NCI-H2029 treated with DMSO at 0.1 percent for 48 hours (cell line): ENCODE measurements at places on chromosomes 7 and 10.

DNA sequence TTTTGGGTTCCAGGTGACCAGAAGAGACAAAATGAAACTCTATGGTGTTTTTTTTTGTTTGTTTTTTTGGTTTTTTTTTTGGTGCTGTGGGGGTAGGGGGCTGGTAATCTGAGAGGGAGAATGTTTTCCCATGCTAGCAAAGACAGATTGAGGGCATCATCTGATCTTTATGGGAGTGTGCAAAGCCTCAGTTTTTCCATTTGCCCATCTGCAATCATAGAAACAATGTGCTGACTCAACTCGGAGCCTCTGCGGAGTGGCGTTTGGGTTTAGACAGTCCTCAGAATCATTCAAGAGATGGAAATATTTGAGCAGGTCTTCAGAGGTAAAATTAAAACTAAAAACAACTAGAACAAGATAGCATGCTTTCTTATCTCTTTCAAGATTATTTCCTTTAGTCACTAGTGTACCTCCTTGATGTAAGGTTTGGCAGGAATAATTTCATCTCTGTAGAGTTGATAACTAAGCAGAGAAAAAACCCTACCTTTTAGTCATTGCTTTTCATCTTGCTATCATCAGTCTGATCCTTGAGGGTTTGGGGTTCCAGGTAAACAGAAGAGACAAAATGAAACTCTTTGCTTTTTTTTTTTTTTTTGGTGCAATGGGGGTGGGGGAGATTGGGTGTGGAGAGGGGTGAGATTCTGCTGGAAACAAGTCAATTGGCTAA, 18.0 kb downstream of the CNNM2 start:
- DNase-seq, result no peak

DNA sequence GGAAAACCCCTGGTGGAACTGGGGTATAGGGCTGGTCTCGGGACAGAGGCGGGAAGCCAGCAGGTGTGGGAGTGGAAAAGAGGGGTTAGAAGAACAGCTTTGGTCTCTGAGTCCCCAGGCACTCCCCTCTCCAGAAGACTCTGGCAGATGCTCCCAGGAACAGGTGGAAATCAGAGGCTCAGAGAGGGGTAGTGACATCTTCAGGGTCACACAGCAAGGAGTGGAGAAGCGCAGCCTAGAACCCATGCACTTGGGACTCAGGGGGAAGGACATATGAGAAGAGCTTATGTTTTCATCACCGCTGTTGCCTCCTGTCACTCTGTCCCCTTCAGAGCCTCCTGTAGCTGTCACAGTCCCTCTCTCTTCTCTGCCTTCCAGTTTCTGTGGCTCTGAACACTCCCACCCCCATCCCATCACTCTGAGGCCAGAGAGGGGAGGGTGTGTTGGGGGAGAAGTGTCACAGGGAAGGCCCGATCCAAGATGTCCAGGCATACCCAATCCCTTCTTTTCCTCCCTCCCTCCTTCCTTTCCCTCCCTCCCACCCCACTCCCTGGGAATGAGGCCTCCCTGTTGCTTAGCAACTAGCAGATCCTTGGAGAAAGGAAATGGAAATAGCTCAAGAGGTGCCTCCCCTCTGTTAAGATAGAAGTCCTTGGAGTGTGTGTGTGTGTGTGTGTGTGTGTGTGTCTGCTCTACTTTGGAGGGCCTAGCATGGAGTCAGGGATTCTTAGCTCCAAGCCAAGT, 32.0 kb downstream of the SRRM3 start:
- DNase-seq, result no peak

DNA sequence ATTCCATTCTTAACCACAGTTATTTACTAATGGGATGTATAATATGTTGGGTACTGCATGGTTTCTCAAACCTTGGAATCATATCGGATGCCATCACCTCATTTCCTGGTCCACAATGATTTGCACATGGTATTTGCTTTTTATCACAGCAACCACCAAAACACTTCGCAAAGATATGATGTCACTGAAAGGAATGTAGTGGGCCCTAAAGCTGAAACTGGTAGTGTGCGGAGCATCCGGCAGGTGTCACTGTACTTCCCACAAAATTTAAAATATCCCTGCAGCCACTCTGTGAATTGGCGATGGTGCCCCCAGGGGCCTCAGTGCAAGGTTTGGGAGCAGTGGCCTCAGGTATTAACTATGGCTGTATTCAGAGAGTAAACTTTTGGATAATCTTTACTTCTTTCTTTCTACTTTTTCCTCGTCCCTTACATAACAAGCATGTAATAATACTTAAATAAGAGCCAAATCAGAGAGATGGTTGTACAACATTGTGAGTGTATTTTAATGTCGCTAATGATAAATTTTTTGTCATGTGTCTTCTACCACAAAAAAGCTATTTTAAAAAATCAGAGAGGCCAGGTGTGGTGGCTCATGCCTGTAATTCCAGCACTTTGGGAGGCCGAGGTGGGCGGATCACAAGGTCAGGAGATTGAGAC, 66.2 kb downstream of the FAM241B start:
- DNase-seq, result no peak

- no peak for DNase-seq
These were observed 606.6 kb upstream of the LRRN3 start for GRCh38 chr7:110484356-110484755.

- DNase-seq, result no peak
These were observed 89.4 kb downstream of the CYTH3 start for GRCh38 chr7:6182993-6183392.

GRCh38 chr7:90270431-90271178, 25.6 kb downstream of the CFAP69 start:
- no peak for DNase-seq

- no peak for DNase-seq
These were observed 858 bp downstream of the COPS6 start for GRCh38 chr7:100089458-100090196.

DNA sequence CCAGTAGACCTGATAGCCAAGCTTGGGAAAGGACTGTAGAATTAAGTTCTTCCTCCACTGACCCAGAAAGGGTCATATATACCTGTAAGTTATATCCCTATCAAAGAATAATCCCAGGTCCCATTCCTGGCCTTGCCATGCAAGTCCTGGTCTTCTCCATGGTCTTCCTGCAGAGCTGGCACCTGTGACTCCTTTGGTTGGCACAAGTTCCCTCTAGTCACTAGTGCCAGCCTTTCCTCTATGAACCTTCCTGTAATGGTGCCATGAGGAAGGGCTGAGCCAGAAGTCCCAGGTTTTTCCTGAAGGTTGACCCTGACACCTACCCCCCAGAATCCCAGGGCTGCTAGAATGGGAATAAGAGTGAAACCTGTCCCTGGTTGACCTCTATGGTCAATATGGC, 54.1 kb upstream of the UNC5B start:
- DNase-seq, result no peak

- no peak for DNase-seq
These were observed 615.9 kb upstream of the FOXK1 start for GRCh38 chr7:4066206-4066605.

- no peak for DNase-seq
These were observed 124.7 kb upstream of the UNC5B start for GRCh38 chr10:71087622-71088021.

GRCh38 chr7:150928541-150928940, 49.6 kb downstream of the KCNH2 start:
- no peak for DNase-seq

DNA sequence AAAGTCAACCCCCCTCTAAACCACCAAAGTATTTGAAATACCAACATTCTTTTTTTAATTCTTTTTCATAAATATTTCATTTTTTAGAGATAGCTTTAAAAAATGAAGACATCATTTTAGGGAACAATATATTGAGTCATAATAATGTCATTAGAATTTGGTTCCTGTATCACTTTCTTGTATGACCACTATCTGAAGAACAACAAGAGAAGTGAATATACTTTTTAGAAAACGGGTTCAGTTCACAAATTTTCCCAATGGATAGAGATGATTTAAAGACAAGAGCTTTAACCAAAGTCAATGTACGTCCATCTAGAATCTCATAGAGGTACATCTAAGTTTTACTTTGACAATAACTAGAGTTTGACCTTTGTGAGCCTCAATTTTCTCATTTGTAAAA, 48.2 kb downstream of the CUBN start:
- DNase-seq, result no peak

DNA sequence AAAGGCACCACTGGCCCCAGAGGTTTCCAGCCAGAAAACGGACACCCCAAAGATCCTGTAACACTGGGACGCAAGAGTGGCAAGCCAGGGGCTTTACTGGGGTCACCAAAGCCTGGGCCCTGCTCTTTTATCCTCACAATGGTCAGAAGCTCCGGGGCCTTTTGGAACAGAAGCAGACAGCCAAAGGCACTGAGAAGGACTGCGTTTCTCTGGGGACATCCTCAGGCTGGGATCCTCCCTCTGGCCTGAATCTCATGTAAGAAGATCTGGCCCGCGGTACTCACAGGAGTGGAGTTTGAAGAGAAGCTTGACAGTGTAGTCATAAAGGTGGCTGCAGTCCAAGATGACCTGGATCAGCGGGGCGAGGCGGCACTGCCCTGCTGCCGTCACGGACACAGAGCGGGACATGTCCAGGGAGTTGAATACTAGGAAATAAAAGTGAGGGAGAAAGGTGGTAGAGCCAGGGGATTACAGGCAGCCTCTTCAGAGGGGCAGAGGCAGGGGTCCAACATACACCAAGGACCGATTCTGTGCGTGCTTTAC, 81.4 kb downstream of the SPDYE5 start:
- DNase-seq, result no peak

DNA sequence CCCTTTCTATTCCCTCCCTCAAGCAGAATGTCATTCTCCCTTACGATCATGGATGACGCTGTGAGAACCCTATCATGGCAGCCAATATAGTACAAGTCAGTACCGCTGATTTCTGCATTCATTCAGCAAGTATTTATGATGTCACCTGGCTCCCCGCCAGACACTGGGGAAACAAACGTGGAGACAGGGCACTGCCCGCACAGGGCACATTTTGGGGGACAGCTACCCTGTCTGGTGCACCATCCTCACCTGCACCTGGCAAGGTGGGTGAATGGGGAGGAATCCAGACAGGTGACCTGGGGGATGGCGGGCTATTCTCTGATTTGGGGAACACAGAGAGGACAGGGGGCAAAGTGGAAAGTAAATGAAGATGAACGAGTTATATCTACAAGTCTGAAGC, 28.4 kb downstream of the MKI67 start:
- DNase-seq, result no peak
